Activated naive CD4-positive, alpha-beta T cell treated with anti-CD3 and anti-CD28 coated beads, Interleukin-2, amount 50 U/mL, for 72 hours (primary cell): ENCODE measurements at places on chromosomes 13 and 19. TPM values are rescaled to one million over a fixed set of nuclear protein-coding genes. Genes with fewer than 3 reads are reported as not detected.

ELSPBP1 gene
- total RNA-seq: not detected

C19orf33 gene
- total RNA-seq: not detected

ONECUT3 gene
- total RNA-seq: not detected

SPC24 gene
- total RNA-seq: 48.7 TPM

- DNase-seq: no peak
Observed at GRCh38 chr19:17866964-17867486, 4.7 kb upstream of the SLC5A5 start.

VSIG10L gene
- total RNA-seq: 6.4 TPM

- no peak for DNase-seq
Observed at GRCh38 chr13:89380101-89380500, 1708.9 kb downstream of the SLITRK5 start.

DNA sequence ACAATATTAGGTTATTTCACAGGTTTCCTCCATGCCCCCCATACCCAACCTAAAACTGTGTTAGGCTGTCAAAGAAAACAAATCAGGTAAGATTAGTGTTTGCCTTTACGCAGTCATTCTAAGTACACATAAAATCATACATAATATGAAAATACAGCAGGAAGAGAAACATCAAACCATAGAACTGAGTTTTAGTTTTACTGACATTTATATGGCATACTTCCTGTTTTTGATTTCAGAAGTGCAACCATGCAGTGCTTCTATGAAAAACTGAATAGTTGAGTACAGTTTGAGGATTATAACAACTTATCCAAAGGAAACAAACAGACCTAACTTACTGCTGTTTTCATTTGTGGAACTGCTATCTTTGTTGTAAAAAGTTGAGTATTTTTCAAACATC, 91.3 kb downstream of the KCNRG start:
- DNase-seq: no peak

NTN5 gene
- total RNA-seq: 1.6 TPM

DNA sequence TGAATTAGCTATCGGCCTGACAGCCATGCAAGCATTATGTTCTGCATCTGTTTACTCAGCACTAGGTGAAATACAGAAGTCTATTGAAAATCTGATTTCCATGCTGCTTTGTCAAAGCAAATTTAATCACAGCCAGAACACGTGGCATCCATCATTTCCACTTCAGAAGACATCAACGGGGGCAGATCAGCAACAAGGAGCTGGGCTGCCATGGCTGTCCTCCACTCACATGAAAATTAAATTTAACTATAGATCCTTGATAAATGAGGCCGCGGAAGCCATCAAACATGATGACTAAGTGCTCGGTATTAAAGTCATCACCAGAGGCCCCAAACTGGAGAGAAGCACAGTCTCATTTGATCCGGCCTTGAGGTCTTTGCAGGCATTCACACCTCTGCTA, 443.5 kb downstream of the HS6ST3 start:
- no peak for DNase-seq

DNA sequence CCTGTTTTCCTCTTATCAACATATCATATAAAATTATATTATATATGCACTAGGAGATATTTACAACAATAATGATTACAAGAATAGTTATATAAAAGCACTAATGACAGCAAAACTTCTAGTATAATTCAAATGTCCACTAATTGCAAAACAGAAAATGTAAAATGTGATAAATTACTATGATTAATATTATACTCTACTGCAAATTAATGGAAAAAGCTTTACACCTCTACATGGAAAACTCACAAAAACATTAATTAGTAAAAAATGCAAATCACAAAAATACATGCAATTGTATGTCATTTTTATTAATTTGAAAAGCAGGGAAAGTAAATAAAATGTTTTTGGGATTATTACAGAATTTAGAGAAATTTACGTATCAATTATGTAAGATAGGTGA, 681.0 kb upstream of the PCDH20 start:
- DNase-seq: no peak

CD33 gene
- total RNA-seq: 0.91 TPM

LCP1 gene
- 1,053 TPM for total RNA-seq

- no peak for DNase-seq
Observed at GRCh38 chr13:48380581-48380980, 32.3 kb downstream of the LPAR6 start.

DNA sequence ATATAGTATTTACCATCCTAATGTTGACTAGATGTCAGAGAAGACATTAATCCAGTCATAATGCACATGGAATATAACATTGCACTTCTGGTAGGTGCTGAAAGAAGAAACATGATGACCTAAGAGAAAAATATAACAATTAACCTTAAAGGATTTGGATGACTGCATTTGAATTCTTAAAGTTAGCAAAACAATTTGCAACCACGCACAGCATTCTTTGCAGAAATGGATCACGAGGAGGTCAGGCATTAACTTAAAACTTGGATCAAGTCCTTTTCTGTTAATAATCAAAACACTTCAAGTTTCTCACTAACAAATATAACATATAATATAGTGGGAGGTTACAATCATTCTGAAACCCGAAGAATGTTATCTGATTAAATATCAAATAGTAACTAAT, 525.0 kb upstream of the SLITRK6 start:
- no peak for DNase-seq
